ENCODE measurements at places on chromosomes 7 and 10.

DNA sequence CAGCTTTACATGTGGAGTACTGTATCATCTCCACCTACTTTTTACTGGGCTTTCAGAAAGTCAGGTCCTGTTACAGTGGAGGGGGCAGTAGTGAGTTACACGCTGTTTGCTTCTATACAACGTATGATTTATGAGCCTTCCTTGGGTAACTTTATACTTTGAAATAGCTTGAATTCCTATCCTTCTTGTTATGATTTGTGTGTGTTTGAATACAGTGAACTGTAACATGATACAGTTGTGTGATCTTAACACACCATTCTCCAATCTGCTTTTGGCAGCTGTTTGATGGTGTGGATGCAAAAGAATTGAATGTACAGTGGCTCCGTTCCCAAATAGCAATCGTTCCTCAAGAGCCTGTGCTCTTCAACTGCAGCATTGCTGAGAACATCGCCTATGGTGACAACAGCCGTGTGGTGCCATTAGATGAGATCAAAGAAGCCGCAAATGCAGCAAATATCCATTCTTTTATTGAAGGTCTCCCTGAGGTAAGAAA, 41.7 kb downstream of the SP8 start:
- DNase-seq = no peak

GRCh38 chr7:94245500-94245899, 149.2 kb upstream of the COL1A2 start:
- DNase-seq = no peak

GRCh38 chr10:78830976-78831375, 237.8 kb upstream of the ZMIZ1 start:
- no peak for DNase-seq

GRCh38 chr7:128931965-128932861, 5.5 kb upstream of the IRF5 start:
- no peak for DNase-seq

GRCh38 chr10:4107285-4107851, 322.4 kb upstream of the KLF6 start:
- no peak for DNase-seq

DNA sequence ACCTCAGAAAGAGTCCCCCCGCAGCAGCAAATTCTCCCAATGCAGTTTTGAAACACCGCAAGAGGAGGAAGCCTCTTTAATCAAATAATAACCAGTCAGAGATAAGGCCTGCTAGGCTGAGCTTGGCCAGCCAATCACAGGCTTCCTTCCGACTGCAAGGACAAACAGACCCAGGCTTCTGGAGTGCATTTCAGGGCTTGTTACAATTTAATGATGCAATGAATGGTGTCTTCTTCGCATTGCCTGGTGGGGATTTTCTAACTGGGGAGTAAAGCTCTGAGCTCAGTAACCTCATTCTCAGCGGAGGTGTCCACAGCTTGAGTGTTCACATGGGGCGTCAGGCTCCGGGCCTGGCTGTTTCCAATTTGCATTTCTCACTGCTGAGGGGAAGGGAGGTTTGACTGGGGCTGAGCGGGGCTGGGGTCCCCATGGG, 31.8 kb upstream of the GPAM start:
- no peak for DNase-seq

- DNase-seq = no peak
Observed at GRCh38 chr10:90378524-90379076, 479.2 kb downstream of the HTR7 start.

DNA sequence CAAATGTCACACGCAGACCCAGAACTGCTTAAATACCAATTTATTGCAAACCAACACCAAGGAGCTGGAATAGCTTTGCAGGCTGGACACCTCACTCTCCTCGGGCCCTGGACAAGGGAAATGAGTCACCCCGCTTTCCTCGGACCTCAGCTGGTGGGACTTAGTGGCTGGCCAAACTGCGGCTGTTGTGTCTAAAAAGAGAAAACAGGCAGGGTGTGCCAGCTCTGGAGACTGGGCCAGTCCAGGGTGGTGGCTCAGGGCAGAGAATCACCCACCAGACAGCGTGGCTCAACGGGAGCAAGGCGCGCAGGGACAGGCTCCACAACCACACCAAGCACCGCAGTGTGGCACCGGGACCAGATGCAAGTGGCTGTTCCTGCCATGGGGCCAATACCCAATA, 58.2 kb upstream of the CAMK2B start:
- DNase-seq = peak; percentile 20

DNA sequence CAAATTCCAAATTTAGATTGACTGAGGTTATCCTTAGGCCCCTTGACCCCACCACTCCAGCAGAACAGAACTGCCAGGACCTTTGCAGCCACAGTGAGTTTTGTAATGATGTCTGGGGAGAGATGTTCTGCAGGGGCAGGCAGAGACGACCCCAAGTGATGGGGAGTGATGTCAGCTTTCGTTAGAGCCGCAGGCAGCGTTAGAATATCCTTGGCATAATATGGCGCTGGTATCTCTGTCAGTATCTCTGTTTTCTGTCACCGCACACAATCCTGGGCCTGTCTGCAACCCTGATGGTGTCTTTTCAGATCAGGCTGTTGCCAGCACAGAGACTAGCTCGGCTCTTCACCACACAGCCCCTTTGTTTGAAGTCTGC, 1083.6 kb downstream of the KCNMA1 start:
- DNase-seq = no peak

GRCh38 chr10:92834331-92834730, 14.0 kb upstream of the EXOC6 start:
- DNase-seq = no peak

- DNase-seq = no peak
Observed at GRCh38 chr7:24442170-24442777, 131.0 kb upstream of the PALS2 start.

DNA sequence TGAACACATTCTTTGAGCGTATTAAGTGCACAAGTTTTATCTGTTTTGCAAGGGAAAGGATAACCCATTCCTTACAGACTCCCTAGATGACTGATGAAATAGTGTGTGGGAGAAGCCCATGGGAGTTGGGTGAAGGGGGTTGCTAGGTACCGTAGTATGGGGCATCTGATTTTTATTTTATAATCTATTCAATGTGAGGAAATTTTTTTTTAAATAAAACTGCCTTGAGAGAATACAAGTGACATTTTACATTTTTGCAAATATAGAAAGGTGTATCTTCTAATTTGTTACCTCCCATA, 1.4 kb downstream of the BTAF1 start:
- no peak for DNase-seq

DNA sequence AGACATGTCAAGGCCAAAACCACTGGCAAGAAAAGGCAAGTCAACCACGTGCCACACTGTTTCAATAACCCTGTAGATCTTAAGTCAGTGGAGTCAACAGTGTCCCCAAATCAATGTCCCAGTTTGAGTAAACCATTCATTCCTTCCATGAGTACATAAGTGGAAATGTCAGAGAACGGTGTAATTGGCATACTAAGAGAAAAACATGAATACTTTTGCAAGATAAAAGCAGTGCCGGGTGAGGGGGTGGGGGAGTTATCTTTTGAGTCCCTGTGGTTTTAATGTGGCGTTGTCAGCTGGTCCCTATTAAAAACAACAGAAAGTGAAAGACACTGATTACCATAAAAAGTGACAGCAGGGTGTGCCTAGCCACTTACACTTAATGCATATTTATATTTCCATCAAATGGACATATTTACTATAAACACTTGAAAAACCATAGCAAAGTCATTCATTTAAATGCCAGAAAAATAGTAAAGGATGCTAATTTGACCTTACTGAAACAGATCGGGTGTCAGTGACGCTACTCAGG, 37.8 kb downstream of the RSU1 start:
- DNase-seq = no peak

- no peak for DNase-seq
Observed at GRCh38 chr7:3283130-3283704, 17.8 kb upstream of the SDK1 start.

GRCh38 chr7:6650521-6651011, 13.4 kb downstream of the ZNF316 start:
- no peak for DNase-seq

GRCh38 chr7:88310956-88311674, 4.4 kb upstream of the STEAP4 start:
- no peak for DNase-seq

GRCh38 chr7:41659539-41659938, 43.4 kb downstream of the INHBA start:
- DNase-seq = no peak

DNA sequence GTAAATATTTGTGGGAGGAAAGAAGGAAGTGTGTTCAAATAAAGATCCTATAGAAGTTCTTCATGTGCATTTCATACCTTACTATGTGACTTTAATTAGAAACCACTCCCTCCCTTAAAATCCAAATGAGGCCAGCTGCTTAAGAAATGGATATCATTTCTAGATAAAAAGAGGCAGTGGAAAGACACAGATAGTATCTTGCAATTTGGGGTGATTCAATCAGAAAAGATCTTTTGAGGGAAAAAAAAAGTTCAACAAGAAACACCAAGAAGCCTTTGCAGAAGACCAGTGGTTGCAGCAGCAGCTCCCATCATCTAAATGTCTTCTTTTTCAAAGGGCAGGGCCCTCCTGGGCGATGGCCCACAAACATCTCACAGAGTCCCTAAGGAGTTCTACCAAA, 200.1 kb downstream of the LRRN3 start:
- DNase-seq = no peak

DNA sequence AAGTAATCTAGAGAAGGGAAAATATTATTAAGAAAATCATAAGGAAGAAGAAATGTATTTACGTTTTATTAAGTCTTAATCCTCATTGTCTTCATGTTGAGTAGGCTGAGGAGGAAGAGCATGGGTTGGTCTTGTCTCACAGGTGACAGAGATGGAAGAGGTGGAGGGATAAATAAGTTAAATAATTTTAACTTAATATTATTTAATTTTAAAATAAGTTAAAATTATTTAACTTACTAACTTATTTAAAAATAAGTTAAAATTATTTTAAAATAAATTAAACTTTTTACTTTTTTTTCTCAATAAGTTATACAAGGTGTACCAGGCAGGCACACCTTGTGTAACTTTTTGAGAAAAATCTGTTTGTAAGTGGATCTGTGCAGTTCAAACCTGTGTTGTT, 36.6 kb downstream of the STK31 start:
- DNase-seq = no peak

DNA sequence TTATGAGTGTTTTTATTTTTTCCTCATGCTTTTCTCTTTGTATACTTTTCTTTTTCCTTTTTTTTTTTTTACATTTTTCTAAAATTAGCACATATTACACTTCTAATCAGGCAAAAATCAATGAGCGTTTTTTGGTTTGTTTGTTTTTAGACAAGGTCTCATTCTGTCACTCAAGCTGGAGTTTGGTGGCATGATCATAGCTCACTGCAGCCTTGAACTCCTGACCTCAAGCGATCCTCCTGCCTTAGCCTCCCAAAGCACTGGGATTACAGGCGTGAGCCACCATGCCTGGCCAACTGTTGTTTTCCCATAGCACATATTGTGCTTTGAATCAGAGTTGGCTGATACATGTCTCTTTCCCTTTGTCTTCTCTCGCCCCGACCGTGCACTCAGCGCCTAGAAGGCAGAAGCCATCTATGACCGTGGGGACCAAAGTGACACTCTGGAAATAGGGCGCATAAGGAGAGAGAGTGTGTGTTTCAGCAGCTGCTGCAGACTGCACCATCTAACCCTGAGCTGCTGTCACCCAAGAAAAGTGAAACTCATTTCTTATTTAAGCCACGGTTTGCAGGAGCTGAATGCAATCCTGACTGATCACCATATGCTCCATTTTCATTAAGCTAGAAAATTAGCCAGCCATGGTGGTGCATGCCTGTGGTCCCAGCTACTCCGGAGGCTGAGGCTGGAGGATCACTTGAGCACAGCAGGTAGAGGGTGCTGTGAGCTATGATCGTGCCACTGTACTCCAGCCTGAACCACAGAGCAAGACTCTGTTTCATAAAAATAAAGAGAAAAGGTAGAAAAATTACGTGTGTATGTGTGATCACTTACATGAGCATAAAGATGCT, 41.4 kb upstream of the GTF2I start:
- DNase-seq = no peak

- peak; percentile 80 for DNase-seq
Observed at GRCh38 chr10:43606323-43607198, at the start of gene ZNF485. TSS of gene ZNF485 (plus strand) at chr10:43606438. CDS start at chr10:43607051, 613 bp downstream.

DNA sequence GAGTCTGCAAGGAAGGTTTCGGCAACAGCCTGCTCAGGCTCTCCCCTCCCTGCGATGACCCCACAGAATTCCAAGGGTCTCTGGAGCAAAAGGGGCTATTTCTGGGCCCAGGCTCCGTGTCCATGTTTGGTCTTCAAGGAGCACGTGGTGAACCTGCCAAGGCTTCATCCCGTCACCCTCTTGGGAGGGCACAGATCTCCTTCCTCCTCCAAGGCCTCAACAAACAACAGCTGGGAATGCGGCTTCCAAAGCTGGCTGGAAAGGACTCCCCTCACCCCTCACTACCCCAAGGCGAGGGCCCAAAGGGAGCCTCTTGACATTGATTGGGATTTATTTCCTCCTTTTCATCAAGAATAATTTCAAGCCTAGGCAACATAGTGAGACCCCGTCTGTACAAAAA, 14.0 kb upstream of the KPNA7 start:
- DNase-seq = no peak

GRCh38 chr7:109376576-109376975, 806.9 kb downstream of the DNAJB9 start:
- DNase-seq = no peak

GRCh38 chr7:138625849-138626230, 75.3 kb downstream of the SVOPL start:
- DNase-seq = no peak

GRCh38 chr7:36613031-36613614, 111.2 kb downstream of the AOAH start:
- no peak for DNase-seq

GRCh38 chr10:114394531-114394930, 9.8 kb downstream of the AFAP1L2 start:
- DNase-seq = no peak

DNA sequence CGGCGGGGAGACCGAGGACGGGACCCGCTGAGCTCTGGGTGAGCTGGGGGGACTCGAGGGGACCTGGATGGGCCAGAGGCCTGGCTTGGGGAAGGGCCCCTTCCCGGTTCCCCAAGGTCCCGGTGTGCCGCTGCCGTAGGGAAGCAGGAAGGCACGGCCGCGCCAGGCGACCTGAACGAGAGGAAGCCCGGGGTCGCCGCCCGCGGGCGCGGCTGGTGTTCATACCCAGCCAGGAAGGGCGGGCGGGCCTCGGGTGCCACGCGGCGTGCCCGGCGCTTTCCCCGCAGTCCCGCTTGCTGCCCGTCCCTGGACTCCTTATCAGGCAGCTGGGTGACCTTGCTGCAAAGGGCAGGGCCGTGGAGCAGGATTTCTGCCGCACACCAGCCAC, 38.0 kb downstream of the ZNF777 start:
- no peak for DNase-seq

All from midbrain (tissue), 1 donor.